ENCODE measurements at places on chromosomes 5 and 9.

DNA sequence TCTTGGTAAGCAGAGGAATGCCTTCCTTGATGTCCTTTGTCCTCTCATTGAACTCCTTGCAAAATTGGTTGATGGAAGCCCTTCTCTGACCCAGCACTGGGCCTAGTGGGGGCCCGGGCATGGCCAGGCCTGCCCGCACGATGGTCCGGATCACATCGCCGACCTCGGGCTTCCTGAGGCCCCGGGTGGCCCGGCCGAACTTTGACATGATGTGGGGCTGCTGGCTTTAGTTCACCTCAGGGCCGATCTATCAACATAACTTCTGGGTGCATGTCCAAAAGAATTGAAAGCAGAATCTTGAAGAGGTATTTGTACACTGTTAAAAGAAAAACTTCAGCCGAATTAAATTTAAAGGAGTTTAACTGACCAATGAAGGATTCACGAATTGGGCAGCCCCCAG lies 24.1 kb upstream of the GNPDA1 start:
- no peak for DNase-seq

DNA sequence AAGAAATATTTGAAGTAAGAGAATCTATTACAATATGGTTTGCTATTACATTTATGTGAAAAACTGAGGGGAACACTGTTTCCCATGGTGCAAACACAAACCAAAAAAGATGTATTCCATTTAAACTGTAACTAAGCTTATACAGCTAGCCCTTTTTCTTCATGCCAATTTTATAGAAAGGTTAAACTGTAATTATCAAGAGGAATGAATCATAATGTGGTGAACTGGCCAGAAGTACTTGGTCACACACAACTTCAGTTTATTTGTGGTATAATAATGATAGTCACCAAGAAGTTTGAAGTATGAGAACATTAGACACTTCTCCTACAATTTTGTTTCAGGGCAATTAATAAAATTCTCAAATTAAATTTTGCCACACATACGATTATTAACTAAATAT lies 177.9 kb downstream of the XRCC4 start:
- no peak for DNase-seq

DNA sequence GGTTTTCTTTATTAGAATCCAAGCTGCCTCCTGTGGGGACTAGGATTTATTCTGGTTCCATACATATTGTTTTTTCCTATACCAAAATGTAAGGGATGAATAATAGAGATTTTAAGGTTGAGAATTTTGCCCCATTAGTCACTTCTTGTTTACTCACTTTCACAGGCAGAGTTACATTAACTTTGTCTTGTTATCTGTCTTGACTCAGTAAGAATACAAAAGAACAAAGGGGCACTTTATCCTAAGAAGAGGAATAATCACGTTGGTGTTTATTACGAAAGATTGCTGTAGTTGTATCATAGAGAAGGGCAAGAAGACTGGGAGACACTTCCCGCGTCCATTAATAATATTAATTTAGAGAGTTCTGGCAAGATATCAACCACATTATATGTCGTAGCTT lies 599.7 kb upstream of the FTMT start:
- DNase-seq: no peak

DNA sequence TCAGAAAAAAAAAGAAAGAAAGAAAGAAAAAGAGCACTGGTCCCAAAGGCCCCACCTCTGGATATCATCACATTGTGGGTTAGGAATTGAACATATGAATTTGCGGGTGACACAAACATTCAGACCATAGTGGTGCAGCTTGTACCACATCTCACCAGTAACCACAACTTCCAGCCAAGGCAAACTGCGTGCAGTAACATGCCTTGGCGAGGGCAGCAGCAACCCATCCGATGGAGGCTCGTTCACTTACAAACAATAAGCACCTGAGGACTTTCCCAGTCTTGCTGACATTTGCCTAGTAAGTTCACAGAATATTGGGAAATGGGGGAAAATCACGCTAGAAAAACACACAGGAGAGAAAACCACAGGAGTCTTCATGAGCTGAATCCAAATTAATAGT lies 508.1 kb downstream of the ZNF608 start:
- no peak for DNase-seq

DNA sequence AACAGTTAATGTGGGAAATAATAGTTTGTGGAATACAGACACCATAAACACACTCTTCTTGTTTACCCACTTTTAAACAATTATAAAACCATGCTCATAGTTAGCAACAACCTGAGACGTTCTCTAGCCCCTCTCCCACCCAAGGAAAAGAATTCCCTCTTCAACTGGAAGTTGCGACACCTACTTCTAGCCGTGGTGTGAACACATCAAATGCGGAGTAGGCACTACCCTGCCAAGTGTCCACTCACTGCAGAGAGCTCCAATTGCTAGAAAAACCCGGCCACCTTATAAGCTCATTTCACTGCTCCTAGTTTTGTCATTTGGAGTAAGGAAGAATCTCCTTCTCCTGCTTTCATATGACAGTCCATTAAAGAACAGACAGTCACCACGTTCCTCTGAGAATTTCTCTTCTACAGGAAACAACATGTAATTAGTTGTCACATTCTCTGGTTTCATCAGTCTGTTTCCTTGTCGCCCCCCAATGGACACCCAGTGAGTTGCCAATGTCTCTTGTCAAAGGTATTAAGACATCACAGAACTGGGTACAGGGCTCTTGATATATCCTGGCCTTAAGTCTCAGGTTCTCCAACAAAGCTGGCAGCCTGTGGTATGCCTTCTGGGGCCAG lies 47.3 kb downstream of the PRLR start:
- peak; percentile 15 for DNase-seq

GRCh38 chr9:120683150-120683549 lies 31.1 kb downstream of the MEGF9 start:
- DNase-seq: no peak

DNA sequence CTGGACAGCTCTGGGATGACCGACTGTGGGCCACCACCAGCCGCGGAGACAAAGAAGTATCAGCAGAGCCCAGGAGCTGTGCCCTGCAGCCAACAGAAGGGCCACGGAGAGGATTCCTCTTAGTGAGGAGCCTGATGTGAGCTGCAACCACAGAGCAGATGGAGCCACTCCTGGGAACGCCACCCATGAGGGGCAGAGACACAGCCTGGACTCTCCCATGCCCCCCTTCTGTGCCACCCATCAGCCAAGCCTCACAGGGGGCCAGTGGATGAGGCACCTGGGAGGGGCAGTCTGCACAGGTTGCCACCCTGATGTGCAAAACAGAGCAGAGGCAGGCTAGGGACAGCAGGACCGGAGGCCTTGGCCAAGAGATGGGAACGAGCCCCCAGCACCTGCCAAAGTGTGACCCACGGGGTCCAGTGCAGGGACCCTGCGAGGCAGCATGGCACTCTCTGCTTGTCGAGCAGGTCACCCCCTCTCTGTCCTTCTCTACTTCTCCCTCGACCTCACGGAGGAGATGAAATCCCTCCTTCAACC lies 380.7 kb upstream of the IRX1 start:
- DNase-seq: no peak

- DNase-seq: no peak
Measured at GRCh38 chr5:107855171-107855570, 184.4 kb upstream of the EFNA5 start.

DNA sequence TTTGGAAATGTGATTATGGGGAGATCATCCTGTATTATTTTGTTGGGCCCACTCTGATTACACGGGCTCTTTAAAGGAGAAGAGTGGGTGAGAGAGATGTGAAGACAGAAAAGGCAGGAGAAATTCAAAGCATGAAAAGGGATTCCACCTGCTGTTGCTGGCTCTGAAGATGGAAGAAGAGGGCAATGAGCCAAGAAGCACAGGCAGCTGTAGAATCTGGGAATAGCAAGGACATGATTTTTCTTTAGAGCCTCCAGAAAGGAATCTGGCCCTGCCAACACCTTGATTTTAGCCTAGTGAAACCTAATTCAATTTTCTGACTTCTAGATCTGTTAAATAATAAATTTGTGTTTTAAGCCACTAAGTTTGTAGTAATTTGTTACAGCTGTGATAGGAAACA lies 11.3 kb downstream of the C9 start:
- no peak for DNase-seq

- DNase-seq: no peak
Measured at GRCh38 chr9:7452378-7452777, 347.2 kb downstream of the DMAC1 start.

GRCh38 chr5:176548967-176549444 lies at the start of gene CDHR2:
Gene CDHR2 (plus strand): TSS chr5:176549342. CDS start chr5:176565353, 16,011 bp downstream.
- DNase-seq: no peak

GRCh38 chr5:180598316-180598701 lies 7.0 kb upstream of the SCGB3A1 start:
- no peak for DNase-seq

GRCh38 chr9:117334101-117334500 lies 80.8 kb downstream of the ASTN2 start:
- no peak for DNase-seq

GRCh38 chr5:161790926-161791325 lies 57.0 kb upstream of the GABRA1 start:
- no peak for DNase-seq

DNA sequence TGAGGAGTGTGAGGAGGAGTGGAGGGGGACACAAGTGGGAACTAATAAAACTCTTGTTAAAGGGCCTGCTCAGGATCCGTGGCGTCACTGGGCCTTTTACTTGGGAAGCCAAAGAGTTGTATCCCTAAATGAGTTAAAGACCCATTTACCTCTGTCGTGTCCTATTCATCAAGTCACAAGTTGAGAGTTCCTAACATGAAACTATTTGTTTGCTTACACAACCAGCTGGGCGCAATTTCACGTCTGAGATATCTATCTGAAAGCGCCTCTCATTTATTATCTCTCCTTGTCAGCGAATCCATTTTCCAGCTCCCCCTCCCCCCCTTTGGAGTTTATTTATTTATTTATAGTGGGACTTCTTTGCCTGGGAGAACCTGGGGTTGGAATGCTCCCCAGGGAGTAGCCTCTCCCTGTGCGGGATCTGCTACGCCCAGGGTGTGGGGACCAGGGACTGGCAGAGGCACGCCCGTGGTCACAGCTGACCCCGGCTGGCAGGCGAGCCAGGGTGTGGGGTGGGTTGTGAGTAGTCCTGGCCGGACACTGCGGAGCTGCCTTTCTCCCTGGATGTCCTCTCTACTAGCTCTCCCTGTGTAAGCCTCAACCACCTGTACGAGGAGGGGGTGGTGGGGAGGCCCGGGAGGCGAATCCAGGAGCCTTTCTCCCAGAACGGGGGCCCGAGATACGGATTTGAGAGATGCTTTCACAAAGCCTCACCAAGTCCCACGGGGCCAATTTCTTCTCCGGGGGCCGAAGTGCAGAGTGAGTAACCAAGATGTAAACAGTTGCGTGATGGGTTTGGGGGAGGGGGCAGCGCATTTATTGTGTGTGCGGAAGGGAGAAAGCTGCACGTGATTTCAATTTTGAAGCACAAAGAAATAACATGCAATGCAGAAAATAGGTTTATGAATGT lies 15.3 kb downstream of the NR2F1 start:
- no peak for DNase-seq

GRCh38 chr9:124248066-124248465 lies 9.7 kb upstream of the NEK6 start:
- DNase-seq: no peak

DNA sequence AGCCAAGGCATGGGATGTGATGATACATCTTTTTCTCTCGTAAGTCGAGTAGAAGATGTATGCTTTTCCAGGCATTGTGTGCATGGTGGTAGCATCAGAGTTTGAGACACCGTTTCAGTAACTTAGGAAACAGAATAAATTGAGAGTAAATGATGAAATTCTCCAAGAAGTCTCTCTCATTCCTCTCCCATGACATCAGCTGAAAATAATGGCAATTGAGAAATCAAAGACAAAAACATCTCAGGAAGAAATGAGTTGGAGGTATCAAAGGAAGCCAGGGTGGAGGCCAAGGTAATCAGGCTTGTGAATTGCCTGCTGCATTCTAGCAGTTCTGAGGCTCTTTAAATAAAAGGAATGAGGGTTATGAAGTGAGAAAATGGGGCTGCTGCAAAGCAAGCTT lies 53.9 kb downstream of the SGCD start:
- no peak for DNase-seq

- DNase-seq: no peak
Measured at GRCh38 chr9:115456515-115456914, 338.6 kb upstream of the TNC start.

GRCh38 chr9:12955510-12956163 lies 180.8 kb downstream of the LURAP1L start:
- DNase-seq: no peak

DNA sequence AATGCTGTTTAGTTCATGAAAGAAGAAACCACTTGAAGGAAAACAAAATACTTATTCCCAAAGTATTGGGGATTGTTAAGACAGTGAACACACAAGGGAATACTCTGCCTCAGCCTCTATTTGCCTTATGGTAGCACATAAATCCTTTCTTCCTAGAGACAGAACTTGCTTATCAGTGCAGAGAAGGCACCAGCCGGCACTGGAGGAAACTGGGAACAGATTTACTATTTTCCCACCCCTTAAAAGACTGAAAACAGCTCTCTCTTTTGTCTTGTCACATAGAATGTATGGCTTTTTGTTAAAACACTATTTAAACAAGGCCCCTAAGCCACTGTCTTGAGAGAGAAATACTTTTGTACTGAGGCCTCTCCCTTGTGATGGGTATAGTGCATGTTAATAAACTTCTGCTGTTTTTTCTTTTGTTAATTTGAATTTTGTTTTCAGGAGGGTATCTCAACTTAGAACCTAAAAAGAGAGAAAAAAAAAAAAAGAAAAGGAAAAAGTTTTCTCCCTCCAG lies 40.7 kb upstream of the EDIL3 start:
- no peak for DNase-seq

- DNase-seq: no peak
Measured at GRCh38 chr9:36739373-36740116, 166.8 kb downstream of the MELK start.

Measured in activated naive CD4-positive, alpha-beta T cell treated with anti-CD3 and anti-CD28 coated beads, Interleukin-2, amount 50 U/mL, for 16 hours (primary cell).